ENCODE measurements at places on chromosomes 5 and 9.

- peak; percentile 29 for DNase-seq
Observed at GRCh38 chr5:1244976-1245375, 19.8 kb downstream of the SLC6A18 start.

DNA sequence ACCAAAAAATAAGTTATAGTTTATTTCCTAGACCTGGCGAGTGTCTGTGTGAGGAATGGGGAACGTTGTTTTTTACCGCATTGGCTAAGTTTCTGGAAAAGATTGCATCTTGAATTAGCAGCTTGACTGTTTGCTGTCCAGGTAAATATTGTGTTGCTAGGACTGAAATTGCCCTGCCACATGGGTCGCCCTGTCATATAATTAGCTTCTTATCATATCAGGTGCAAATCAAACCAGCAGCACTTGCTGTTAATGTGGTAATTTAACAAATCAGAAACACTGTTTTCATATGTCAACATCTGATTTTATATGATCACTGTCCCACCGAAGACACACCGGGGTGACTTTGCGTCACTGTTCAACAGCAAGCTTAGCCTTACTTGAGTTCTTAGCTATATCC, 63.7 kb upstream of the ZNF622 start:
- DNase-seq = no peak

GRCh38 chr5:122984425-122984824, 52.1 kb downstream of the PPIC start:
- DNase-seq = no peak

DNA sequence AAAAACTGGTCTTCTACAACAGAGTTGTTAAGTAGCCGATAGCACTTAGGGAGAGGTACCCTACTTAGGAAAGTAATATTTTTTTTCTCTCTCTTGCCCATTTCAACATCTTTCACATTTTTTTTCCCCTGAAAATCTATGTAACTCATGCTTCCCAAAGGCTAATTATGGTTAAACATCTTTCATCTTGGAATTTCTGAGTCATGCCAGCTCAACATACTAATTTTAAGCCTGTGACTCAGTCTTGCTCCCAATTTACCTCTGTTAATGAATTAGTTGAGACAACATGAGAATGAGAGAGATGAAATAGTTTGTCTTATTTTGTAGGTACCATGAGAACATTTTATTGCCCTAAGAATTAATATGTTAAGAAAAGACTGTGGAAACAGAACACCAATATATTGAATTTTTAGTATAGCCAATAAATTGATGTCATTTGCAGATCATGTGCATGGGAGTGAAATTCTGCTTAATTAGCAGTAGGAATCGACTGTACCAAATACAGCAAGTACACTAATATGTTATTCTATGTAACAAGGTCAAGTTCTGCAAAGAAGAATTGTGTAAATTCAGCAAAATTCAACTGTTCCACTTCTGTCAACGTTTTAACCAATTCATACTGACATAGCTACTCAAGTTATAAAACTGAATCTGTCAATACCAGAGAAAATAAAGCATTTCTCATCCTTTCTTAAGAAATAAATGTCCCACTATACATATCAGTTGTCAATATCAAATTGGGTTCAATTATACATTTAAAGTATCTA, 550.0 kb downstream of the PTPRD start:
- no peak for DNase-seq
